ENCODE measurements at places on chromosomes 7 and 10.

GRCh38 chr10:29377333-29377961, 88.6 kb downstream of the LYZL1 start:
- DNase-seq = peak; percentile 37

DNA sequence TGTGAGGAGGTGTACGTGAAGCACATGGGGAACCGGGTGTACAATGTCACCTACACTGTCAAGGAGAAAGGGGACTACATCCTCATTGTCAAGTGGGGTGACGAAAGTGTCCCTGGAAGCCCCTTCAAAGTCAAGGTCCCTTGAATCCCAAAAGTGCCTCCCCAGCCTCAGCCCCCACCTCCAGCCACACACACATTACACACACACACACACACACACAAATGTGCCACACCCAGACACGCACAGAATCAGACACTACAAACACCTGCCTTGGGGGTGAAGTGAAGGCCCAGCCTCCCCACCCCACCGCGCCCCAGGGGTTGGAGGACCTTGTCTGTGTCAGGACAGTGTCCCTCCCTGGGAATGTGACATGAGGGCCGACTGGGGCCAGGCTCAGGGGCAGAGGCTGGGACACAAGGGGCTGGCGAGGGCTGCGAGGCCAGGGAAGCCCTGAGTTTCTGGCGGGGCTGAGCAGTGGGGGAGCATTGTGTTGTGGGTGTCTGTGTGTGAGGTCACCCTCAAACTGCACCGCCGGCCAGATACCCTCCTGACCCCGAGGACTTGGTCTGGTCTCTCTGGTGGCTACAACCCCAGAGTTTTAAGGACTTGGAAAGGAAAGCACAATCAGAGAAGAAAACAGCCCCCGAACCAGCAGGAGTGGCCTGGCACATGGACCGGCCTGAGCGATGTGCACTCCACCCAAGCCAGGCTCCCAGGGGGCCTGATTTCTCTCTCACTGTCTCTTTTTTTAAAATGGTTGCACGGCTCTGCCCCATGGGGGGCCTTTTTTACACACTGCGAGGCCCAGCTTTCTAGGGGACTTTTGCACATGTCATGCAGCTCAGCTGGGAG, 4.0 kb upstream of the ATP6V1F start:
- DNase-seq = no peak

DNA sequence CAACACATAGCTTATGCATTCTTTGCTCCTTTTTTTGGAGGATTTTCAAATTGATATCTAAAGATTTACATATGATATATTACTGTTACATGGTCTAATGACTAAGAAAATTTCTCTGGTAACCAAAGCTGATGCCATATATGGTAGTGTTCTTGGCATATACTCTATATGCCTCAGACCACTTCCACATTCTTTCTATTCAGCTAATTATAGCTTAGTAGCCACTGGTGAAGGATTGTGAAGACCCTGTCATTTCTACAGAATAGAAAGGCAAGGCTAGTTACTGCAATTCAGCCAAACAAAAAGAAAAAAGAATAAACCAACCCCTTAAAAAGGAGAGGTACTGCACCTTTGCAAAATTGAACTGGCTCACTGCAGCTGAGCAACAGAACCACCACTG, 3.7 kb downstream of the PURB start:
- peak; percentile 89 for DNase-seq

DNA sequence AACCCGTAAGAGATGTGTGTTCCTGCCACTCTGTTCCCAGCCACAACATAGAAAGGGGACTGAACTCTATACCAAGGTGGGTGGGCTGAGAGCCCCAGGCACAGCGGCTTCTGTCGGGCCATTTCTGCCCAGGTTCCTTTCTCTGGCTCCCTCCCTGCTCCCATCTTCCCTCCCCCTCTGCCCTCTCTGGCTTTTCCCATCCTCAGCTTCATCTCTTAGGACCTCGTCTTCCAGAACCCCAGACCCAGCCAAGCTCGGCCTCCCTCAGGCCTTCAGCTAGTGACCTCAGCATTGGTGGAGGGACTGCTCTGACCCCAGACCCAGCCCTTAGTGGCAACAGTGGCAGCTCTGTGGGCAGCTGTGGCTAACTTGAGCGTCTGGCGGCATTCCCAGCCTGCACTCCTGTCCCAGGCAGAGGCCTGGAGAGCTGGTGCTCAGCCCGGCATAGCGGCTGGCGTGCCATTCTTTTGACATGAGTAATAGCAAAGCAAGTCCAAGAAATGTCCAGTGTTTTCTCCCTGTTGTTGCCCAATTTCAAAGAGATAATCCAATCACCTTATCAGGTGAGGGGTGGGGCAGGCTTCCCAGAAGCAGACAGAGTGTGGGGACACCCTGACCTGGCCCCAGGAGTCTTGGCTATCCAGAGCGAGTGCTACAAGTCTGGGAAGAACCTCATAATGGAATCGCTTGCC, 15.9 kb downstream of the PTPRE start:
- DNase-seq = no peak

GRCh38 chr10:91477236-91477635, 67.1 kb downstream of the HECTD2 start:
- DNase-seq = no peak

Measured in fibroblast of skin of back (primary cell).